ENCODE measurements at places on chromosomes 16 and 17. TPM values are rescaled to one million over a fixed set of nuclear protein-coding genes. Genes with fewer than 3 reads are reported as not detected.

GRCh38 chr16:21277927-21278706 is at the start of gene CRYM:
CRYM (minus strand) TSS chr16:21278290; CDS start chr16:21278251, 39 bp downstream.
- peak; percentile 64 for DNase-seq

- no peak for DNase-seq
Observed at GRCh38 chr17:20043021-20043420, 33.9 kb downstream of the SPECC1 start.

- no peak for DNase-seq
Observed at GRCh38 chr17:5892921-5893675, 177.1 kb upstream of the WSCD1 start.

GRCh38 chr17:77959926-77960521 is 1.5 kb downstream of the TNRC6C start:
- no peak for DNase-seq

DNA sequence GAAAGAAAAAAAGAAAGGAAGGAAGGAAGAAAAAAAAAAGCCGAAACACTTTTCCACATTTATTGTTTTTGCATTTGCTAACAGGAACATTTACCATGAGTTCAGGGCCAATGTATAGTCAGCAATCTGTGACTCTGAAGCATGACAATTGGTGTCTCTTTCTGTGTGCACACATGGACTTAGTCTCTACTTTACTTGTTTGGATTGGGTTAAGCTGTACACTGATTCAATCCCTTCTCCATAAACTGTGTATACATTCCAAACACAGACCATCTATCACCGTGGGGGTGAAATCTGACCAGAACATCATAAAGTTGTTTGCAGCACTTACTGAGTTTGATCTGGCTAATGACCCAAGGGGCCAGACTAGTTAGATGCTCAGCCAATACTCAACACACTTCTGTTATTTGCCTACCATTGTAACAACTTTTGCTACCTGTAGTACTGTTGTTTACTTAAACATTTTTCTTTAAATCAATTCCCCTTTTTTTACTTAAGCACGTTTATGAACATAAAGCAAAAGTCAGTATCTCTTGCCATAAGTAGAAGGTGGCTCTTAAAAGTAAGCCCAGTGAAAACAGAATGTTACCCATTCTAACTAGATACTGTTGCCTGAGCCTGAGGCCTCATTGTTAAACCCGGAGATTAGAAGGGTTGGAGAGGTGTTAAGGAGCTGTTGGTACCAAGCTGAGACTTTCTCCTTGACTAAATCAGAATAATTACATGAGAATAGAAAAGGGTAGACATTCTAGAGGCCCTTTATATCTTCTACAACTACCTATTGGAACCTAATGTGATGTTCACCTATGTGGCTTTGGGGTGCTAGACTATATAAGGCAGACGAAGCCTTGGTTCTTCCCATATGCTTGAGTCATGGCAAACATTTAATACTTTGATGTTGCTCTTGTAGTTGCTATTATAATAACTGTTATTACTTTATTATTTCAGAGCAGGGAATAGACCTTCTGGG is 41.8 kb downstream of the SCNN1B start:
- DNase-seq: no peak

DNA sequence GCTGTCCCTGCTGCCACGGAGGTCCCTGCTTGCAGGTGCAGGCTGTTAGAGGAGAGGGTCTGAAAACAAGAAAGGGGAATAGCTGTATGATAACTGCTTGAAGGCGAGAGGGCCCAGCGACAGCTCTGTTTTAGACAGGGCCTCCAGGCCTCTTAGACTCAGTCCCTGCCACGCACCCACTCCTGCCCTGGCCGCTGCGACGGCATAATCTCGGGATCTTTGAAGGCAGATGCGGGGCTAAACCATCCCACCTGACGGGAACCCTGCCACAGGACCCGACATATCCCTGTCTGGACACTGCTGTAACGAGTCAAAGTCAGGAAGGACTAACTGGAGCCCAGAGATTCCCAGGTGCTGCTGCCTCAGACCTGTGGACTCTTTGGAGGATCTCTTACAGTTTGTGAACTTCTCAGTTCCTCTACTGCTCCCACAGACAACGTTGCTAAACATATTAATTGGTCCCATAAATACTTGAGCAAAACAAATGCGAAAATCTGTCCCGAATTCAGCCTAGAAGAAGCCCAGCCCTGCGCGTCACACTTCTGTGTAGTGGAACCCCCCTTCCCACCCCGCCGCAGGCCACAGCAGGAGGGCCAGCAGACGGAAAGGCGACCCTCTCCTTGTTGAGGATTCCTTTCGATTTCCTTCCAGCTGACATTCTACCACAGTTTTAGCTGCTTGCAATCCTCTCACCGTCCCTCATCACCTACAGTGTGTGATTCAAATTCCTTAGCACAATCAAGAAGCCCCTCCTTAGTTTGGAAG is 998 bp upstream of the TMEM11 start:
- DNase-seq: no peak

DNA sequence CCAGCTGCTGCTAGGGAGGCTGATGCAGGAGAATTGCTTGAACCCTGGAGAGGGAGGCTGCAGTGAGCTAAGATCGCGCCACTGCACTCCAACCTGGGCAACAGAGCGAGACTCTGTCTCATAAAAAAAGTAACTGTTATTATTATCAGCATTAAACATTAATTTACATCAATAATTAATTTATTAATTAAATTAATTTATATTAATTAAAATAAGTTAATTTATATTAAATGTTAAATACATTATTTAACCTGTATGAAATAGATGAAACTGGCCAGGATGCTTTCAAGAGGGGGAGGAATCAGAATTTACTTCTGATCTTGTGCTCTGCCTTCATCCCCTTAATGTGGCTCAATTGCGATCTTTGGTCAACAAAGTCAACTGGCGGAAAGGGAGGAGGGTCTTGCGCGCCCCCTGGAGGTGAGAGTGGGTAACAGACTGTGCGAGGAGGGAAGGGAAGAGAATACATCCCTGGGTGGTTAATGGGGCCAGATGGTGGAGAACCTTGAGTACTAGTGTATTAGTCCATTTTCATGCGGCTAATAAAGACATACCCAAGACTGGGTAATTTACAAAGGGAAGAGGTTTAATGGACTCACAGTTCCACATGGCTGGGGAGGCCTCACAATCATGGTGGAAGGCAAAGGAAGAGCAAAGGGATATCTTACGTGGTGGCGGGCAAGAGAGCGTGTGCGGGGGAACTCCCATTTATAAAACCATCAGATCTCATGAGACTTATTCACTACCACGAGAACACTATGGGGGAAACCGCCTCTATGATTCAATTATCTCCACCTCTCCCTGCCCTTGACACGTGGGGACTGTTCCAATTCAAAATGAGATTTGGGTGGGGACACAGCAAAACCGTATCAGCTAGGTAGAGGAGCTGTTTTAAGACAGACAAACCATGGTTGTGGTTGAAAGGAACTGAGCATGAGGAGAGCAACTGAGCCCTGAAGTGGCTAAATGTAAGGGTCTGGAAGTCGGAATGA is 15.7 kb upstream of the CPPED1 start:
- peak; percentile 28 for DNase-seq

- DNase-seq: peak; percentile 69
Observed at GRCh38 chr17:60435244-60436167, 13.2 kb downstream of the CHCT1 start.

DNA sequence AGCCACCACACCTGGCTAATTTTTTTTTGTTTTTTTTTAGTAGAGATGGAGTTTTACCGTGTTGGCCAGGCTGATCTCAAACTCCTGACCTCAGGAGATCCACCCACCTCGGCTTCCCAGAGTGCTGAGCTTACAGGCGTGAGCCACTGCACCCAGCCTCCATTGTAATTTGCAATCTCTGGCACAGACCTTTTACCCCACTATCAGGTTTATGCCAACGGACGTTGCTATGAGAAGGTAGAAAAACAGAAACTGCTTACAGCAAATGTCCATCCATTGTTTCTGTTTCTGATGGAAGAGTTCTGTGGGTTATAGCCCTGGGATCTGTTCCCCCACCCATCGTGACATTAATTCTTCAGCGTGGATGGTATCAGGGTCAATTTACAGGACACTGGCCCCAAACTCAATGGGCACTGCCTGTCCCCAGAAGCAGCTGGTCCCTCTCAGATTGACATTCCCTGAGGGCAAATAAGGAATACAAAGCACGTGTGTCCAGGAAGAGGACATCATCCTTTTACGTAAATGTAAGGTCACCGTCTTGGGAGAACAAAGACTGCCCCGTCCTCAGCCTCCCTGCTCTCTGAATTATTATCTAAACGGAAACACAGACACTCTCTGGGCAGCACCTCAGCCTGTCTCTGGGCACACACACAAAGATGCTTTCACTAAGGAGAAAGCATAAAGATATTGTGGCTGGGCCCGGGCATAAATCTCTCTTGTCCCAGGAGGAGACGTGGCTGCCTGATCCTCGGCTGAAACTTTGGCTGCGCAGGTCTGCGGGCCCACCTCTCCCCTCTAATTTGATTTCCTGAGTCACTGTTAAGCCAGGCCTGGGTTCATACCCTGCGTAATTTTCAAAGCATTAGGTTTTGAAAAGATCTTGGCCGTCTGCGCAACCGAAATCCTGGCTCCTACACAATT is 5.2 kb downstream of the KCNG4 start:
- DNase-seq: no peak

- DNase-seq: no peak
Observed at GRCh38 chr17:39612291-39612894, 4.7 kb upstream of the NEUROD2 start.

DNA sequence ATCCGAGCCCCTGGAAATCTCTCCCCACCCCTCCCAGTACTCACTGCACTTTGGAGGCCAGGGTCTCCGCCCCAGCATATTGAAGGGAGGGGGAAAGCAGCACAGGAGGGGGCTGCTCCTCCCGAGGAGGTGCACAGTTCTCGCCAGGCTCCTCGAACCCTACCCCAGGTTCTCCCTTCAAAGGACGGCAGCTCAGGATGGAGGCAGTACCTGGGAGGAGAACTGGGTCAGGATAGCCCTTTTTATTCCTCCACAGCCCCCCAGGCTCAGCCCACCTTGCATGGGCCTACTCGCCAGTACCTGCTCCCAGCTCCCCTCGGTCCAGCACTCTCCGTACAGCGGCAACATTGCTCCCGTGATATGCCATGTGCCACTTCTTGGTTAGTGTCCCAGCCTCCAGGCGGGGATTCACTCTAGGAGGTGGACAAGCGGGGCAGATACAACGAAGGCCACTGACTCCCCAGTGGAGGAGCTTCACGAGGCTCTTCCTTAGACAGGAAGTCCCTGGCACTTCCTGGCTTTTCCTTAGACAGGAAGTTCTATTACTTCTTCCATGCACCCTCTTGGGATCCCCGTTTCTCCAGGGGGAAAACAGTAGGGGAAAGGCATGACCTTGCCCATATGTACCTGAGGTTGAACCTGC is 2.1 kb upstream of the GPS2 start:
- no peak for DNase-seq

GRCh38 chr16:35744726-35745125 is 2285.3 kb downstream of the TP53TG3F start:
- peak; percentile 60 for DNase-seq

DNA sequence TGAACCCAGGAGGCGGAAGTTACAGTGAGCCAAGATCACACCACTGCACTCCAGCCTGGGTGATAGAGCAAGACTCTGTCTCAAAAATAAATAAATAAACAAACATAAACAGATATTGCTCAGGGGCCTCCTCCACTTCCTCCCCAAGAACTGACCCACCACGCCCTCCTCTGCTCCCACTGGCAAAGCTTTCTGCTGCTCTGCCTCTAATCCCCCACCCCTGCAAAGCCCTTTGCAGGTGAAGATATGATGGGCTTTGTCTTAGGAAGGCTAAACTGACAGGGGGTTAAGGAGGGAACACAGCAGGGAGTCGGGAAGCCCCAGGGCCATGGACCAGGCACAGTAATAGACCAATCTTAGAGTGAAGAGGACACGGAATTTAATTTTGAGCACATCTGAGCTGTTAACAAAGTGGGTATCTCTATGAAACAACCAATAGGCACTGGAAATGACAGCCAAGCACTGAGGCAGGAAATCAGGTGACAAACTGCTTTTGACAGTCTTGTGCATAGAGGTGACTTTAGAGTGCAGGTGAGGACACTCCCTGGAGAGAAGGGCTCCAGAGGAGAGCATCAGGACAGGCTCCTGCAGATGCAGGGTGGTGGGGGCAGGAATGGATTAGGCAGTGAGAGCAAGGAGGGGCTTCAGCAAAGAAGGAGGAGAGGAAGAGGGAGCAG is 6.4 kb upstream of the CD300LD start:
- DNase-seq: no peak

DNA sequence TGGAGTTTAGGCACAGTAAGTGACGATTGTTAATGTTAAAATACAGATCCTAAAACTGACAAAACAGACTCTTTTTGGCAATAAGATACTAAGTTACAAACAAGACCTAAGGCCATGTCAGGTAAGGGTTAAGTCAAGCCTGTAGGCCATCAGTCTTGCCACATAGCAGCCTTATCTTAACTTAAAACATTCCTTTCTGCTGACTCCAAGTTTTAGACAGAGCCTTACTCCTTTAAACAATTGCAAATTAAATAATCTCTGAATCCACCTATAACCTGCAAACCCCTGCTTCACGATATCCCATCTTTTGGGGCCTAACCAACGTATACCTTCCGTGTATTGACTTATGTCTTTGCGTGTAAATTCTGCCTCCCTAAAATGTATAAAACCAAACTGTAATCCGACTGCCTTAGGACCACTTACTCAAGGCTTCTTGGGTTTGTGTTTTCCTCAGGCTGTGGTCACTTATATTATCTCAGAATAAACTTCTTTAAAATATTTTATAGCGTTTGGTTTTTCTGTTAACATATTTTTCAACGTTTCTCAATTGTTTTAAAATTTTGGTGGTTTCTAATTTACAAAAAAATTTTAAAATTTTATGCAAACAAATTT is 64.4 kb downstream of the EFCAB5 start:
- DNase-seq: no peak

GRCh38 chr17:54662978-54663876 is 237.4 kb upstream of the TOM1L1 start:
- no peak for DNase-seq

DNA sequence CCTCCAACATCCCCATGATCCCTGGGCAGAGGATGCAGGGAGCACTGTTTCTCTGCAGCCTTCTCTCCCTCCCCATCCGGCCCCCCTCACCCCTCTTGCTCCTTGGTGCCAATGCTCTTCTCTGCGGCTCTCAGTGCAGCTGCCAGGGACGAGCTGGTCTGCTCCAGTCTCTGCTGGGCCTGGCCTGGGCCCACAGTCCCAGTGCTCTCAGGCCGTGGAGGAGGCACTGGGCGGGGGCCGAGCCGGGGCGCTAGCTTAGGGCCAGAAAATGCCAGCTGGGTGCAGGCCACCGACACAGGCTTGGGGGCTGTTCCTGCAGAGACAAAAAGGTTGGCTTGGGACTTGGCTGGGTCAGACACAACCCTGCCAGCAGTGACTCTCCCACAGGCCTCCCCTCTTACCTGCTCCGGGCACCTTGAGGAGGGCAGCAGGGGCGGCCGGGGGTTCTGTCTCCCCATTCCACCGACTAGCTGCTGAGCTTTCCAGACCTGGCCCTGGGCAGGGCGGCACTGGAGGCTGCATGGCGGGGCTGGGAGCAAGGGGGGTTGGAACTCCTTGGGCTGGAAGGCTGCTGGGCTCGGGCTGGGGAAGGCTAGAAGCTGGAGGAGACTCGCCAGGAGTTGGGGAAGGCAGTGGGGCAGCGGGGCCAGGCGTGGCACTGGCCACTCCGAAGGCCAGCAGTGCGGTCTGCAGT is 13.8 kb downstream of the CASKIN2 start:
- no peak for DNase-seq

- no peak for DNase-seq
Observed at GRCh38 chr17:48429156-48429555, 858 bp downstream of the SKAP1 start.

- DNase-seq: no peak
Observed at GRCh38 chr16:52825892-52826291, 226.8 kb downstream of the CHD9NB start.

PRMT7 gene
- total RNA-seq: 92.0 TPM

KRT9 gene
- not detected for total RNA-seq

BCO1 gene
- 3.7 TPM for total RNA-seq

SEZ6 gene
- total RNA-seq: not detected

KANSL1 gene
- 35.6 TPM for total RNA-seq

TERB1 gene
- not detected for total RNA-seq

HELZ gene
- total RNA-seq: 21.5 TPM
